ENCODE measurements at places on chromosomes 11 and 22.

DNA sequence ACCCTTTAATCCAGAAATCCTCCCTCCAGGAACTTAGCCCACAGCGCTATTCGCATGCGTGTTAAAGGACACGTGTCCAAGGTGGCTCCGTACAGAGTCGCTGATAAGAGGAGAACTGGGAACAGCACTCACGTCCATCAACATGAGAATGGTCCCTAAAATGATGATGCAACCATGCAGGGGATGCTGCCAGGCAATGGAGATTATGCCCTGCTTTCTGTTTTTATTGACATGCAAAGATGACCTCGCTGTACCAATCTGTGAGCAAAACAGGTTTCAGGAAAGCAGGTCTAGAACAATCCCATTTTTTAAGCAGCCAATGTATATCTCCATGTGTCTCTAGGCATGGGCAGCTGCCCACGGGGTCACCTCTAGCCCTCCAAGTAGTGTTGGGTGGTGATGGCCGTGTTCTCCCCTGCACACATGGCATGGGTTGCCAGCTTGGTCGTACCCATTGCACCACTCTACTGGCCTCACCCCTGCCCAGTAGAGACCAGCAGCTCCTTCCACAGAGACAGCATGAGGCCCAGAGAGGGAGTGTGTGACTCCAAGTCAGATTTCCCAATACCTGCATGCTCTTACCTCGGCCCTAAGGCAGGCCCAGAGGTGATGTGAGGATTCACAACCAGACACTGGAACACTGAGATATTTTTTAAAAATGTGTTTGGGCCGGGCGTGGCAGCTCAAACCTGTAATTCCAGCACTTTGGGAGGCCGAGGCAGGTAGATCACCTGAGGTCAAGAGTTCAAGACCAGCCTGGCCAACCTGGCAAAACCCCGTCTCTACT lies 68.3 kb upstream of the LINC01488 start:
- DNase-seq = no peak

DNA sequence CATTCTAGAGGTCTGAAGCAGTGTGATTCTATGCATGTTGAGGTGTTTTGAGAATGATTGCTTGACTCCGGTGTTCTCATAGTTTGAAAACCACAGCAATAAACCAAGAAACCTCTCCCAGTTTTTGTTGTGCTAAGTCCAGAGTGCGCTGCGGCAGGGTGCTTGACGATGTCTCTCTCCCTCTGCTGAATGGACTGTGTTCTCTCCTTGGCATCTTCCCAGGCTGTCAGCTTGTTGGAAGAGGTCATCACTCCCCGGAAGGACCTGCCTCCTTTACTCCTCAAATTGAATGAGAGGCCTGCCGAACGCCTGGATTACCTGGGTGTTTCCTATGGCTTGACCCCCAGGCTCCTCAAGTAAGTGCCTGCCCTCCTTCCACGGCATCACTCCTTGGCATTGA lies 31.0 kb downstream of the NAT10 start:
- no peak for DNase-seq

DNA sequence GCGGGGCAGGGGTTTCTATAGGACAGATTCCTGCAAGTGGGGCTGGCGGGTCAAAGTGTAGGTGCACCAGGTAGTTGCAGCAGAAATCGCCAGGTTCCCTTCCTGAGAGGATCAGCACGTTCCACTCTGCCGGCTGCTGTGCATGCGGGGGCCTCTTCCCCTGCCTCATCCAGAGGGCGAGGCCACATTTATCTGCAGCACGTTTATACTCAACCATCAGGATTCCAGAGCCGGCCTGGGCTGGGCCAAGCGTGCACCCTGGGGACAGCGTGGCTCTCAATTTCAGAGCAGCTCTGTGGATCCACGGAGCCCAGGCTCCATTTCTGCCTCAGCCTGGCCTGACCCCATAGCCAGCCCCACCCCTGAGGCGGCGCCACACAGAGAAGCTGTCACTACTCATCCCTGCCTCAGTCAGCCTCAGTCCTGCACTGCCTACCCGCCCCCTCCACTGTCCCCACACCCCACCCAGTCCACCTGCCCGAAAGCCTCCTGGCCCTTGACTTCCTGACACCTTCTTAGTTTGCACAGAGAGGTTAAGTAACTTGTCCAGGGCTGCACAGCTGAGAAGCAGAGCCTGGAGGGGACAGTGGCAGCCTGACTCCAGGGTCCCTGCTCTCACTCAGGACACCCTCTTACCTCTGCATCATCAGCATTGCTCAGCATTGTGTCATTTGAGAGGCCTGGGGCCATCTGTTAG lies 45.9 kb upstream of the RTL6 start:
- DNase-seq = no peak

DNA sequence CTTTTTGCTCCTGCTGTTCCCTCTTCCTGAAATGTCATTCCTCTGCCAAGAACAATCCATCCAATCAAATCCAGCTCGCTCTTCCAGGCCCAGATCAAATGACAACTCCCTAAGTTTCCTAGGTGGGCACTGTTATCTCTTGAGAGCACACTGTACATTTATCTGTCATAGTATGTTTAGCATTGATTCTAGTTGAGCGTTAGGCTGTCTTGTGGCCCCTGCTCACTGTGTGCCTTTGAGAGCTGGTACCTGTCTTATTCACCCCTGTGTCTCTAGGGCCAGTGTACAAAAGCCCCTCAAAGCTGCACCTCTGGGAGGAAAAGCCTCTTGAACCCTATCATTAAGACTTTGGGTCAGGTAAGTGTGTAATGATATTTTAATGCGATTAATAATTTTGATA lies 7.1 kb upstream of the LMO2 start:
- peak; percentile 59 for DNase-seq

- DNase-seq = peak; percentile 54
Measured at GRCh38 chr11:69463181-69463994, 18.1 kb upstream of the LINC01488 start.

GRCh38 chr22:22167791-22168189 lies 76.8 kb upstream of the VPREB1 start:
- DNase-seq = peak; percentile 3

DNA sequence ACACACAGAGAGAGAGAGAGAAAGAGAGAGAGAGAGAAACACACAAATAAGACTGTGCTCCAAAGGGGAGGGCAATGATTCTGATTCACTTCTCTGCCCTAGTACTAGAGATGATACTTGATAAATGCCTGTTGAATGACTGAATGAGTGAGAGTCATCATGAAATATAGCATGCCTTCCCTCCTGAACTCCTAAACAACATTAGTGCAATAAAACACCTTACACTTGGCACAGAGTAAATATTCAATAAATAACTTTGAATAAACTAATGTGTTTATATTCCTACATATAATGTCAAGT lies 511.2 kb upstream of the RAG2 start:
- DNase-seq = no peak

GRCh38 chr22:37269936-37270678 lies 12.2 kb upstream of the CYTH4 start:
- DNase-seq = peak; percentile 86

- no peak for DNase-seq
Measured at GRCh38 chr11:1237128-1237580, 14.3 kb downstream of the MUC5B start.

GRCh38 chr11:85758026-85758425 lies 52.9 kb downstream of the SYTL2 start:
- no peak for DNase-seq

- no peak for DNase-seq
Measured at GRCh38 chr11:102279641-102280170, 37.6 kb upstream of the BIRC3 start.

DNA sequence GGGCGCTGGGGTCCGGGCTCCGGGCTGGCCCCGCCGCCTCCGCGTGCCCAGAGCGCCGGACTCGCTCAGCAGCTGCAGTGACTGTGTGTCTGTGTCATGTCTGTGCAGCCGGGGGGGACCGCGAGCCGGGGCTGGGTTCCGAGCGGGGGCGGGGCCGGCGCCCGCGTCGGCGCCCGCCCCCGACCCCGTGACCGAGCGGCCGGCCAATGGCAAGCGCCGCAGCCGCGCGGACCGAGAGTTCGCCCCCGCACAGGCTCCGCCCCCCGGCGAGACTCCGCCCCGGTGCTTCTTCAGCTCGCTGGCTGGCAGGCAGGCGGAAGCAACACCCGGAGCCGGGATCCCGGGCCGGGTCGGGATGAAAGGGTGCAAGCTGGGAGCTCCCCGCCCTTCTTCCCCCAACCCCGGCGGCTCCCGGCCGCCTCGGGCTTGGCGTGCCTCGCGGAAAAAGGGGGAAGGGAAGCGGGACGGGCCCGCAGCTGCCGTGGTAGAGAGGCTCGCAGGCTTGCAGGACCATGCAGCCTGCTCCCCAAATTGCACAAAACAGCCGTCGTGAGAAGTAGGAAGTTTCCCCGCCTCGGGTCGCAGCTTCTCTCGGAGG lies 750 bp upstream of the LARGE1 start:
- peak; percentile 94 for DNase-seq

DNA sequence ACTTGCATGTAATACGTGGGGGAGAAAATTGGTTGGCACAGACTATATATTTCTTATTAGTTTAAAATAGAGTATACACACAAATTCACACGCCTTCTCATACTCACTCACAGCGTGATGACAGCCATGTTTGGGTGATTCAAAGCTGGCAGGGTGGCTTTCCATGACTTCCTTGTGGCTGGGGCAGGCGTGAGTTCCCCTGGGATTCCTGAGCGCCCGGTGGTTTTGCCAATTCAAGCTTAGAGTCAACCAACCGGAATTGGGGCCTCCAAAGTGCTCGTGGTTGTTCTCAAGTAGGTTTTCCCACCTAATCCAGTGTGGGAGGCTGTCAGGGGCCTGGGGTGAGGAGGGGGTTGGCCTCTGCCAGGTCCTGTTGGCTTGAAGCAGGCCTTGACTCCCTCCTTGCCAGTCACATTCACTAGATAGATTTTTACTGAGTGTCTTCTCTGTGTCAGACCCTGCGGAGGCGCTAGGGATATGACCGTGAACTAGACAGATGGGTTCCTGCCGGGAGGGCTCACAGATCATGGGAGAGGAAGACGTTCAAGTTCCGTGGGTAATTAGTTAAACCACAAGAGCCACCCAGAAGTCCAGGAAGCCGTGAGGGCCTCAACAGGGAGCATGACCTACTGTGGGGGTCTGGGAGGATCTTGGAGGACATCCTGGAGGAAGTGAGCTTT lies 11.5 kb downstream of the PKNOX2 start:
- no peak for DNase-seq

DNA sequence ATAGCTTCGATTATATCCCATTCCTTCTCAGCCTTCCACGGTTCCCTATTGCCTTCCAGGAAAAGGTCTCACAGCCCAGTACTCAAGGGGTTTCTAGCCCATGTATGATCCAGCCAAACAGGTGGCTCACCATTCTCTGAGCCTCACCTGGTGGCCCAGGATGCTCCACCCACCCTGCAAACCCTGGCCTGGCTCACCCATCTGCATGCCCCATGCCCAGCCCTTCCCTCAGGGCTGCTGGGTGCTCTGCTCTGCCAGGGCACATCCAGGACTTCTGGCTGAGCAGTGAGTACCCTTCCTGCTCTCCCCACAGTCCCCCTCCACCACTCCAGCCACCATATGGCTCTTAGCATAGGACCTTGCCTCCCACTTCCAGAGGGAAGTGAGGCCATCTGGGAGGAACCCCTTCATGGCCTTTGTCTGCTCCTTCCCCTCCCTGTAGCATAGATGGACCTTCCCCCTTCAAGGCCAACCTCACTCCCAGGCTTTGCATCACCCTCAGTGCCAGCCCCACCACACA lies 5.8 kb upstream of the RCOR2 start:
- DNase-seq = no peak

DNA sequence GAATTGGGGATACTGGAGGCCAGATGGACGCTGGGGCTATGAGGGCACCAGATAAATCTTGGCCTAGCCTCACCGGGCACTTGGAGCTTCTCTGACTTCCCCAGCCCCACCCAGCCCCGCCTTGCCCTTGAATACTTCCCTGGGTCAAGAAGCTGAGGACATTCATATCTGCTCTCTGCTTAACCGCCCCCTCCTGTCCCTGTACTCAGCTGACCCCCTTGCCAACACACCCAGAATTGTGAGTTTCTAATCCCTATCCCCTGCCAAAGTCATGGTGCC lies 22.0 kb downstream of the FADS3 start:
- DNase-seq = peak; percentile 78

- DNase-seq = no peak
Measured at GRCh38 chr11:94469416-94469815, 24.2 kb downstream of the MRE11 start.

DNA sequence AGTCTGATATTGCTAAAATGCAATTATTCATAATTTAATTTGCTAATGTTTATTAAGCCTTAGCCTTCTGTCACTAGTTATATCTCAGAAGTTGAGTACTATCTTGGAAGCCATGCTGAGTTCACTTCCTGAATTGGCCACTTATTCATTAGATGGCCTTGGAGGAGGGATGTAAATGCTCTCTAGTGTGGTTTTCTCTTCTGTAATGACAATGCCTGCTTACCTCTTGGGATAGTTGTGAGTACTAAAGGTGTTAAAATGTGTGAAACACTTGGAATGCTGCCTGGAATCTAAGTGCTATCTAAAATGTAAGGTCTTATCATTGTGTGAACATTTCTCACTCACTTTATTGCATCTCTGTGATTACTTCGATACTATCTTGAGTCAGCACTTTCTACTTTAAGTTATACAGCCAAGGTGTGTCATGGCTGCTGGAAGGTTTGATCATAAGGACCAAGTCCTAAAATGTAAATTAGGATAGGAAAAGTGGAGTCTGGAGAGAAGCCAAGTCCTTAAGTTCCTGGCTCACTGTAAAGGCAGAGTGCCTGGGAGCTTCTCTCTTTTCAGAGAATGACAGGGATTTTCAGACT lies 12.4 kb downstream of the GLYATL2 start:
- peak; percentile 36 for DNase-seq

- DNase-seq = no peak
Measured at GRCh38 chr22:32987081-32987631, 71.0 kb downstream of the SYN3 start.

DNA sequence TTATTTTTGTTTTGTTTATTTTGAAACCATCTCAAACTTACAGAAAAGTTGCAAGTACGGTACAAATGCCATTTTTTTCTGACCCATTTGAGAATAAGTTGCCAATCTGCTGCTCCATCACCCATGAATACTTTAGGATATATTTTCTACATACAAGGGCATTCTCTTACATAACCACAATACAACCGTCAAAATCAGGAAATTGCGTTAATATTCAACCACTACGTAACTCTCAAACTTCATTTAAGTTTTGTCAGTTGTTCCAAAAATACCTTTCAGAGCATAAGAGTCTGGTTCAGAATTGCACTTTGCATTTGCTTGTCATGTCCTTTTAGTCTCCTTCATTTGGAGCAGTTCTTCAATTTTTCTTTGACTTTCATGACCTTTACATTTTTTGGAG lies 194.3 kb upstream of the BDNF start:
- peak; percentile 42 for DNase-seq

DNA sequence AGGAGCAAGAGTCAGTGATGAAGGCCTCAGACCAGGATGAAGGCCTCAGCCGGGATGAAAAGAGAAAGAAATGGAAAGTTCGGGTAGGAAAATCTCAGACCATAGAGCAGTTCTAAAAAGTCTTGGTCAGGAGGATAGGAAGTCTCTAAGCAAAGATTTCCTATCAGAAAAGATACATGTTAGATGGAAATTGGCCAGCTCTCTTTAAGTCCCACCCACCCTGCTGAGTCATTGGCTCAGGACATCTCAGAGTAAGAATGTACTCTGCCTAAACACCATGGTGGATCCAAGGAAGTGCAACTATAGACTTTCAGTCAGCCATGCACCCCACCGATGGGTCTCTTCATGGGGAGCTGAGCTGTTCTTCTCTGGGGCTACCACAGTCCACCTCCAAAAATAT lies 4.4 kb downstream of the OR8B3 start:
- peak; percentile 40 for DNase-seq

Data from hematopoietic multipotent progenitor cell treated with erythropoietin and hydrocortisone succinate and interleukin-3 and kit ligand, for 4 days (in vitro differentiated cells).